ENCODE measurements at places on chromosomes 13 and 19.

DNA sequence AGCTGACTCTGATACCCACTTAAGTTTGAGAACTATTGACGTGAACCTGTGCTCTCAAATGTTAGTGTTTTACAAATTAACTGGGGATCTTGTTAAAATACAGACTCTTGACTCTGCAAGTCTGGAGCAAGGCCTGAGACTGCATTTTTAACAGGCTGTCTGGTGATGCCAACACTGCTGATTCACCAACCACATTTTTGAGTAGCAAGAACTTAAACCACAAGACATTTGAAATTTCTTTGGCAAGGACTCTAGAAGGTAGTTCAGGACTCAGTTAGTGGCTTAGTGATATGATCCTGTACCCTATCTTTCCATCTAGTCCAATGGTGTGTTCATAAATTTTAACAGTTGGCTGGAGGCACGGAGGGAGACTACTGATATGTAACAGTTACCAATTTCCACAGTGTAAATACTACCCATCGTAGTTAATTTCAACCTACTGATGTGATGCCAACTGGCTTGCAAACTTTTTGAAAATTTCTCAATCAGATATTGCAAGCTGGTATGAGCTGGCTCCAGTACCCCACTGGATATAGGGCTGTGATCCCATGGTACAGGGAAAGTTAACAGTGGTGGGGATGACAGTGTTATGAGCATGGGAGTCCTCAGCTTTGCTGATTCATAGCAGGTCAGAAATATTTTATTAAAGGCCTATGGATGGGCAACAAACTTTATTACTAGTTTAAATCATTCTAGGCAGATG, 255.1 kb downstream of the TBC1D4 start:
- no peak for DNase-seq

DNA sequence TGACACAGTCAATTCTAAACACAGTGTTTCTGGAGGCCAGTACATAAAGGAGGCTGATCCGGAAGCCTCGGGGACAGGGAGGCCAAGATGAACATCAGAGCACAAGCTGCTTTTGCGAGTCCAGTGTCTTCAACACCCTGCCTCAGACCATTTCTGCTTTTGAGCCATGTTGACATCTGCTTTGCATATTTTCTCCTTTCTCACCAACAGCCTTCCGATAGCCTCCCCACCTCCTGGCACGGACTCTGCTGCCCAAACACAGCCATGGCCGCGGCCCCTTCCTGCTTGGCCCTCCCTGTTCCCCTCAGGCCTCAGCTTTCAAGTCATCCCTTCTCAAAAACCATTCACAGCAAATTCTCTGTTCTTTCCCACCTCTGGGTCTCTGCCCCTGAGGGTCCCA, 3.6 kb downstream of the LRRC25 start:
- DNase-seq = no peak

DNA sequence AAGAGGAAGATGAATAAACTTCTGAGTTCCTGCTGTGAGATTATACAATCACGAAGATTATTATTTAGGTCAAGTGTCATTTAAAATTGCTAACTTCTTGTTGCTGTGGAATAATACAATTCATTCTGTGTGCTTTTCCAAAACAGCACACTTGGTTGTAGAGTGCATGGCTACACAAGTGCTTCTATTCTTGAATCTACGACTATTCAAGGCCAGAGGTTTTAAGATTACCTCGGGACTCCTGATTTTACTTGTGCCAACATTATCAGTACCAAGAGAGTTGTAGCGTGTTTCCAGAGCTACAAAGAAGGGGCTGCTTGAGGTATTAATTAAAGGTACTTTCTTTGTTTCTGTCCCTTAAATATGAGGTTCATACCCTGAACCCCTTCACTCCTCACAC, 234.0 kb upstream of the PCDH9 start:
- DNase-seq = no peak

GRCh38 chr13:80035096-80035495, 305.8 kb downstream of the SPRY2 start:
- DNase-seq = no peak

GRCh38 chr19:1374250-1374577, 9.5 kb upstream of the NDUFS7 start:
- no peak for DNase-seq

- DNase-seq = no peak
Observed at GRCh38 chr19:38616265-38616664, 1.5 kb downstream of the MAP4K1 start.

DNA sequence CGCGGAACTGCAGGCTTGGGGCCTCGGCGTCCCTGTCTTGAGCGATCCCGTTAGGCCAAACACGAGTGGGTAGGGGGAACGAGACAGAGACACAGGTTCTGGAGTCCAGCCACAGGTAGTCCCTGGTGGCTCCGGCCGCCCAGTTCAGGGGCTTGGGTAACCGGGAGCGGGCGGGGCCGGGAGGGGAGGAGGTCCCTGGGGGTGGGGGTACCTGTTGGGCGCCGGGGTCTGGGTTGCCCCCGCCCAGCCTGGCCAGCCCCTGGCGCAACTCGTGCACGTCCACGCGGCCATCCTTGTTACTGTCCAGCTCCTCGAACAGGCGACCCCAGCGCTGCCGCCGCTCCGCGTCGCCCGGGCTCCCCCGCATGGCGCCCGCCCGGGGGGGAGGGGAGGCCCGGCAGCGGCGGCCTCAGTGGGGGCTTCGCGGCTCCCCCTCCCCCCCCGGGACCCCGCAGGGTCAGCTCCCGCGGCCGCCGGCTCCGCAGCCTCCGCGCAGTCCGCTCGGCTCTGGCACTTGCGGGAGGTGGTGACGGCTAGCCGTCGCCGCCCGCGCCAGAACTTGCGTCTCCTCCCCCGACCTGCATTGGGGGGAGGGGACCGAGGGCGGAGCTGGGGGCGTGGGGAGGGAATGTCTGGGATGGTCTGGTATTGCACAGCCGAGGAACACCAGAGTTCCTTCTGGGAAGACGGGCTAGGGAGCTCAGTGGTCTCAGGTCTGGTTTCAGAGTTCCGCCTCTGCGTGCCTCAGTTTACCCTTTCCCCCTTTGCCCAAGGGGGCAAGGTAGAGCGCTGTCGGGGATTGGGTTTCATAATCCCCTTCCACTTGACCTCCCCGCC, at the start of gene SLC25A23:
Gene SLC25A23, minus strand, starts transcription at position 531 of the 837 bp plus-strand sequence. Its CDS starts 164 bp downstream, at position 367.
- no peak for DNase-seq

DNA sequence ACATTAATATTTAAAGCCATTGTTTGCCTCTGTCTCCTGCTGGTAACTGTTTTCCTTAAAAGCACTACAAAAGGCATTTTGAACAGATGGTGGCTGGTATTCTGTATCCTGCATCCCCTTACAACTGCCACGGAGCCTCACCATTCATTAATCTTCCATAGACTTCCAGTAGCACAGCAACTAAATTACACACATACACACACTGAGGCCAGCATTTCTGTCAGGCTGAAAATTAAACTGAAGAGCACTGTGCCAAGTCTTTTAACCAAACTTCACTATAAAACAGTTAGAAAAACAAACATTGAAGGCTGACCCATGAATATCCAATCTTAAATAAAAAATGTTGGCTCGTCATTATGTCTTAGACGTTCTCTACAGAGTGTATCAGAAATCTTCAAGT, 697.8 kb downstream of the DACH1 start:
- peak; percentile 87 for DNase-seq

GRCh38 chr19:35004517-35005255, 4.6 kb downstream of the GRAMD1A start:
- DNase-seq = no peak

DNA sequence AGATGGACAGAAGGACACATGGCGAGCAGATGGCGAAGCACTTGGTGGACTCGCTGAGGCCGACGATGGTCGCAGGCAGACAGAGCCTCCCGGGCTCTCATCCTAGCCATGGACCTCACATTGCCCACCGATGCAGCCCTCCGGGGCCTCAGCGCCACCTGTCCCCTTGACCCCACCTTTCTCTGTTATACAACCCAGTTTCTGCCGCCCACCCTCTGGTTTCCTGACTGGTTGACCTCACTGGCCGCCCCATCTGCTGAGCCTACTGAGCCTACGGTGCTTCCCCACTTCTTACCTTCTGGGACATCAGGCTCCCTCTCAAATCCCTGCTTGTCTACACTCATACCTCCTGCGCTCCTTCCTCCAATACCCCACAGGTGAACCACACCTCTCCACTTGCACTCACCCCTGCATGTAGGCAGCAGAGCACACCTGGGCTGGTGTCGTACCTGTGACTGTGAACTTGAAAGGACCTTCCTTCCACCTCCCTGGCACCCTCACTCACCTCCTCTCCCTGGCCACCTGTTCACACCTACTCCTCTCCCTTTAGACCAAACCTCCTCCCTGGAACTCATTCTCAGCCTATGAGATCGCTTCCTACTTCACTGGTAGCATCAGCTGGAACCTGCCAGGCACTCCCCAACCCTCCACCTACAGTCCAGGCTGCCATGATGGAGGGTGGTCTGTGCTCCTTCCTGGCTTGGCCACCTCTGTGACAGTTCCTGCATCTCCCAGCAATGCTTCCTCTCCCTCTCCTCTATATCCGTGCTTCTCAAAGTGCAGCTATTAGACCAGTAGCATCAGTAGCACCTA, 36.1 kb downstream of the HPN start:
- no peak for DNase-seq

DNA sequence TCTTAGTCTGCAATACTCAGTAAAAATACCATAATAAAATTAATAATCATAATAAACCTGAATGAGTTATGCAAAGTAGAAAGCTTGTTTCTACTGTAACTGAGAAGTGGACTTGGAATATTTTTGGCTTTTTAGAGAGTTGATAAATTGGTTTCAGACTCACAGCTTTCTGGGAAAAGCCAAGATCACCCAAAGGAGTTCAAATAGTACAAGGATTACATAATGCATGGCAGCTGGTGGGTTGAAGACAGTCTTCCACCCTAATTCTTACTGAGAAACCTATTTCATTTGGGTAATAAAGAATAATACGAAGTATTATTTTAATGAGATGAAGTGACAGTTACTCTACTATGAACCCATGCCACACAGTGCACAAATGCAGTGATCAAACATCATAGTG, 139.4 kb upstream of the KLF12 start:
- DNase-seq = no peak

GRCh38 chr19:2885736-2886135, 15.0 kb upstream of the ZNF57 start:
- DNase-seq = no peak

GRCh38 chr19:17113127-17113785, 37.7 kb downstream of the MYO9B start:
- no peak for DNase-seq

DNA sequence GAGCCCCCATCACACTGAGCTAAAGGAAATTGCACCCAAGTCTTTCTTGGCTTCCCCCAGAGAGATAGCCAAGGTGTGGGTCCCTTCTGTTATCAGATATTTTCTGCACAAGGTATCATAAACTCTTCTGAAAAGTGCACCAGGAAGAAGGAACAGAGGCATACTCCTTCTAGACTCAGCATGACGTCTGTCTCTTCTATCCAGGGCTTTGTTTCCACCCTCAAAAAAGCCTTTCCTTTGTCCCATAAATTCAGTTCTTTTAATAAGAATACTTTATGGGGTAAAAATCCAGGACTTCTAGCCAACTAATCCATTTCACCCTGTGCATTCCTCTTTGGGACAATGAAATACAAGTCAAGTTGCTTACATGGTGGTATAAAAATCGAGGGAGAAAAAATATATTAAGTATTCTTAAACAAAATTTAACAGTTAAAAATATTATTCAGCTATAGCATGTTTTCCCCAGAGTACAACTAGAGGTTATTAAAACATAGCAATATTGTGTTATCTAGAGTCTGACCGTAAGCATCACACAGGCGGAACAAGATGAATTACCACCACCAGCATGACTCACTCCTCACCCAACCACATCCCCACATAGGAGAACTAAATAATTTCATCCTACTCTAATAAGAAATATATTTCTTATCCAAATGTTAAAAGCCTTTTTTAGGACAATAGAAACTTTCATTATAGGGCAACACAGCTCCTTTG, 79.9 kb upstream of the GPC6 start:
- no peak for DNase-seq

DNA sequence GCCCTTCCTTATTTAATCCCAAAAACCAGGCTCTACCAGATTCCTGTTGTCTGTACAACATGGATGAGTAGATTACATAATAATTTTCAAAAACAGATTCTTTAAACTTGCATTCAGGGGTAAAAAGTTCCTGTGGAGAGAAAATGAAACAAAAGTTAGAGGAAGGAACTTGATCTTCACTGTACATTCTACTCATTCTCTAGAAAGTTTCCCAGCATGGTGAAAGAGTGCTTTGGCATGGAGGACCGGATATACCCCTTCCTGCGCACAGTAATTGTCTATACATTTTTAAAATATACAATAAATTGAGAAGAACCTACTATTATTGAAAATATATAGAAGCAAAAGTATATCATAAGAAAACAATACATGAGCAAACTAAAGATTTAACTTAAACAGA, 274.2 kb downstream of the ITGBL1 start:
- DNase-seq = no peak

DNA sequence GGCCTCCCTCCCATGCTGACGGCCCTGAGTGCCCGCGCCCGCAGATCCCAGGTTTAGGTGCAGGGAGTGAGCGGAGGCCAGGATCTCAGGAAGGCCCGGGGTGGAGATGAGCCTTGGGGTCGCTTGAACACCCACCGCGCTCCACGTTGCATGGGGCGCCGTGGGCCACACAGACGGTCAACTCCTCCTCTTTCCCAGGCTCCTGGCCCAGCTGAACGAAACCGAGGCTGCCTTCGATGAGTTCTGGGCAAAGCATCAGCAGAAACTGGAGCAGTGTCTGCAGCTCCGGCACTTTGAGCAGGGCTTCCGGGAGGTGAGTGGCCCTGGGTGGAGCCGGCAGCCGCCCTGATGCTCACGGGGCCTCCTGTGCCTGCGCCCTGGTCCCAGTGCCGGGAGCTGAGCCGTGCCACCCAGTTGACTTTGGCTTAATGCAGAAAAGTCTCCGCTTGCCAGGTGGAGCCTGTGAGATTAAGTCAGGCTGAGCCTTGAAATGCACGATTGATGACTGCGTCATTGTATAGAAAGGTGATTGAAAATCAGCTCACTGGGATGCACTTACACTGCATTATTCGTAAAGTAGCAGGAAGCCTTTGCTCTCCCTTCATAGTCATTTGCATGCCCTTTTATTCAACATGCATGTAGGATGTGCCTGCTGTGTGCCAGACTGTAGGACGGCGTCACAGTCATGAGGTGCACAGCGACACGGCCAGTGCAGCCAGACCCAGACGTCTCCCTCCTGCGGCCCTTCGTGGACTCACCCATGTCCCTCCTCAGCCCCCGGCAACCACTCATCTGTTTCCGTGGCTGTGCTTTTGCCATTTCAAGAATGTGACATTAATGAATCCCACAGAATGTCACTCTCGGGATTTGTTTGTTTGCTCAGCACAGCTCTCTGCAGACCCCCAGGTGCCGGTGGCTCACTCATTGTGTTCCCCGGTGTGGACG, 35.5 kb upstream of the F7 start:
- DNase-seq = no peak

GRCh38 chr13:101512650-101513049, 60.2 kb downstream of the ITGBL1 start:
- DNase-seq = no peak

- DNase-seq = no peak
Observed at GRCh38 chr13:99671746-99672145, 170.5 kb downstream of the TM9SF2 start.

Measured in NCI-H1417 treated with DMSO at 0.1 percent for 48 hours (cell line).